ENCODE measurements at places on chromosomes 5 and 9.
A peak's percentile ranks its signal among the peaks of the same experiment; 100 is the strongest.

- no peak for DNase-seq
Measured at GRCh38 chr5:13878357-13878756, 66.1 kb downstream of the DNAH5 start.

DNA sequence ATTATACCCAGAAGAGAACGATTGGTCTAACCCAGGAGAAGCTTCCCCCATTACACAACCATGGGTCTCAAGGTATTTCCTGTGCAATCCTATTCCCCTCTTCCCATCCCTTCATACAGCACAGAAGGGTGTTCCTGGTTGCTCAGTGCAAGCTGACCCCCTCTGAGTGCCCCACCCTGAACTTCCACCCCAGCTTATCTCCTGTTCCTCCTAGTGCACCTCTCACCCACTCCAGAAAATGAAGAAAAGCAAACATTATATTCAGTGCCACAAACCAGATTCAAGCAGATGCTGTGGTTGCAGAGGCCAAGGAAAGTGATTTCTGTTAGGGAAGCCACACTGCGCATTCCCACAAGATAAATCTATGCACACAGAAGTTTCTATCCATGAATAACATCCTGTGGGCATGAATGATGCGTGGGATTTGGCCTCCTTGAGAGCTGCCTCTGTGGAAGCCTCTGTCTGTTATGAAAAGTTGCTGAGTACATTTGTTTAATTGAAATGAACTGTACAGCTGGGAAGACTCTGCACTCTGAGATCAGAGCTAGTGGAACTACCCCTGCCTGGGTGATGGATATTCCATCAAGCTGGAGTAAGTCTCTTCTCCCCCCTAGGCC is 2.2 kb upstream of the OR2S2 start:
- no peak for DNase-seq

GRCh38 chr9:132498531-132499210 is 83.7 kb upstream of the BARHL1 start:
- DNase-seq: no peak

DNA sequence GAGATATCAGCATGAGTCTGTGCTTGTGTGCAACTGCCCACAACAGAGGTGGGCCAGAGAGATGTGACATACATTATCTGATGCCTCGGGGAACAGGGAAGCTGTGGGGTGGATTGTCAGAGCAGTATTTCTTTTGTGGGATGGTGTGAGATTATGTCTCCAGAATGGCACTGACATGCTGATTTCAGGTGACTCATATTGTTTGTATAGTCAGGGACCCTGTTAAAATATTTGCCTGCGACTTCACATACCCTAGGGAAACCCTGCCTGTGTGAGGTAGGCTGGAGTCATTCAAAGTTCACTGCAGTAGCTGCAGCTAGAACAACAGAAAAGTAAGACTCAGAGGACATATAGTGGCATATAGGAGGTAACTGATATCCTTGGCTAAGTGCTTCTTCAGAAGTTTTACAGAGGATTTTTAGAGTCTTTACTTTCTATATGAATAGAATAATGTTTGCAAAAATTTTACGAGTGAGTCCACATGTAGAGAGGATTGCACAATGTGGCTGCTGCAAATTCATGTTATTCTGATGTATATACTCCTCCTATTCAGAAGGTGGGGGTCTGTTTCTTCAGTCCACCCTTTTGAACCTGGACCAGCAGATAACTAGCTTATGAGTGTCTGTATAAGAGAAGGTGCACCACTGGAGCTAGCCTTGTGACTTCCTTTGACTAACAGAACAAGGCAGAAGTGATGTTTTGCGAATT is 89.3 kb downstream of the MACIR start:
- no peak for DNase-seq

GRCh38 chr5:1380011-1380817 is 35.3 kb upstream of the CLPTM1L start:
- peak; percentile 27 for DNase-seq

- DNase-seq: no peak
Measured at GRCh38 chr9:110926828-110927487, 111.3 kb downstream of the LPAR1 start.

GRCh38 chr5:34632807-34633422 is 23.2 kb upstream of the RAI14 start:
- no peak for DNase-seq

DNA sequence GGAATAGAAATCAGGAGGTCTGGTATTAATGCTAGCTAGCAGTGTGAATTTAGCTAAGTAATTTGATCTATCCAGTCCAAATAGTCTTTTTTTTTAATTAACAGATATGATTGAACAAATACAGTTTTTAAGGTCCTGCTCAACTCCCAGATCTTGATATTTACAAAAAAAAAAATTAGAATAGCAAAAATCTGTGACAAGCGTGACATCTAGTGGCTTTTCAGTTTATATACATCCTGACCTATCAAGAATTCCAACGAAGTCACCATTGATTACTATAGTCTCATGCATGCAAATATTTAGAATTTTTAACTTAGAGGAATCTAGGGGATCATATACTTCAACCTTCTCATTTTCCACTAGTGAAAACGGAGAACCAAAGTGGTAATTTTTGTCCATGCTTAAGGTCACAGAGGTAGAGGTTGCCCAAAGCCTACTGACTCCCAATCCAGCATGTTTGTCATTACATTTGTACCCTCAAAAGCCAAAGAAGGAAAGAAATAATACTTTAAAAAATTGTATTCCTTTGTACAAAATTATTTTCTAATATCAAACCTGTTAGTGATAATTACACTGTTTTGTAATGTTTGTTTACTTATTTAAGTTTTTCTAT is 17.6 kb upstream of the TARS1 start:
- no peak for DNase-seq

DNA sequence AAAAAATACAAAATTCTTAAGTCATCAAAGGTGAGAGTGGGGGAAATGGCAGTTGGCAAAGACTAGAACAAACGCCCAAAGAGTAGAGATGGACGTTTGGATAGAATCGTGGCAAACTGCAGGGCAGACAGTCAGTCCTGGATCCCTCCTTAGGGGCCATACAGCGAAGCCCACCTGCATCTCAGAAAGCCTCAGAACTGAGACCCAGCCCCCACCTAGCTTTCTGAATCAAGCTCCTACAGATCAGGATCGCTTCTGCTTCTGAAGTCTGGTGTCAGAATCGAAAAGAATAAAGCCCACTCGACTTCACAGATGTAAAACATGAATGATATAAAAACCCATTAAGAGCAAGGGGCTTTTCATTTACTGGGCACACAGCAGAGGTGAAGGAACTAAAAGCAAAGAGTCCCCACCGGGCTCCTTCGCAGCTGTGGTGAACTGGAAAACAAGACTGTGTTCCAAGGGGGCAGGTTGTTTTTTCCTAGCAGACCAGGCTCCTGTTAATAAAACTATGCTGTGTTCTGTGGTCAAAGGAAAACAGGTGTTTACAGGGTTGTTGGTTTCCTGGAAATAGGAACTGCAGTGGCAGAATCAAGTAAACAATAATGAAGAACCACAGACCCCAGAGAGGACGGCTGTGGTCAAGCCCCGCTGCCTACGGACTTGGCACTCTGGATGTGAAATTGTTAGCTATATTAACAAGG is 91.8 kb downstream of the TLE1 start:
- no peak for DNase-seq

DNA sequence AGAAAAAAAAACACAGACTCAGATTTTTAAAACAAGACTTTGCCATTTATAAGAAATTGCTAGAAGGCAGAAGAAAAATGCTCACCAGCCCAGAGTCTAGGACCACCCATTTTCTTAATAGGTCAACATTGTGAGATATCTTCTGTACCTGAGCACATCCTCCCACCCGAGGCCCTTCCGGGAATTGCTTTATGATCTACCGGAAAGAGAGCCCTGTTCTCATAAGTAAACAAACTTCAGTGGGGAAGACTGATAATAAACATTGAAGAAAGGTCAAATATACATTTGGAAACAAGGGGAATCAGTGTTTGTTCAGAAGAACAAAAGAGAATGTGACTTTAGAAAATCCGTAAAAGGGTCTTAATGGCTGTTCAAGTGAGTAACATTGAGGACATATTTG is 44.4 kb downstream of the PRKACG start:
- no peak for DNase-seq

- DNase-seq: no peak
Measured at GRCh38 chr5:35675392-35675791, 57.7 kb downstream of the SPEF2 start.

DNA sequence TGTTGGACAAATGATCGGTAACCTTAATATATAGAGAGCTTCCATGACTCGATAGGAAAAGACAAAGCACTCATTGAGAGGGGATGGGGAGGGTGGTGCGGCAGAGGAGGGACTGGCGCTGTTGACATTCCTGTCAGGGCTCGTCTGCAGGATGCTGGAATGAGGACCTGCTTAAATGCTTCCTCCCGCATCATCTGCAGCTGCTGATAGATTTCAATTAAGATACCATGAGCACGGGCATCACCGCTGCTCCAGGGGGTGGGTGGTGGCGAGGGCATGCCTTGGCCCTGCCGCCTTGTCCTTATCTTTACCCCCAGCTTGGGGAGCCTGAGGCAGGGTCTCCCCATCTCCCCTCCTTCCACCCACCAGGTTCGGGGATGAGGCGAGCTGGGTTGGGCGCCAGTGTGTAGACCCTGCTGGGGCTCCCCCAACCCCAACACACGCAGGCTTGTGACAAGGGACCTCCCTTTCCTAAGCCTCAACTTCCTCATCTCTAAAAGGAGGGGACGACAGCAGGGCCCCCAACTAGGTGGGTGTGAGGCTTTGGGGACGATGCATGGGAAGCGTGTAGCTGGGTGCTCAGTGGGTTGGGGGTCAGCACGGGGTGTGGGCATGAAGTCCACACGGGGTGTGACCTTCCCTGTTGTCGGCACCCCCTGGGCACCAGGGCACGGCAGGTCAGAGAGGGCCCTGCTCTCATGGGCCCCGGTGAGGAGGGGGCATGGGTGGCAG is 11.7 kb upstream of the QRFP start:
- no peak for DNase-seq

DNA sequence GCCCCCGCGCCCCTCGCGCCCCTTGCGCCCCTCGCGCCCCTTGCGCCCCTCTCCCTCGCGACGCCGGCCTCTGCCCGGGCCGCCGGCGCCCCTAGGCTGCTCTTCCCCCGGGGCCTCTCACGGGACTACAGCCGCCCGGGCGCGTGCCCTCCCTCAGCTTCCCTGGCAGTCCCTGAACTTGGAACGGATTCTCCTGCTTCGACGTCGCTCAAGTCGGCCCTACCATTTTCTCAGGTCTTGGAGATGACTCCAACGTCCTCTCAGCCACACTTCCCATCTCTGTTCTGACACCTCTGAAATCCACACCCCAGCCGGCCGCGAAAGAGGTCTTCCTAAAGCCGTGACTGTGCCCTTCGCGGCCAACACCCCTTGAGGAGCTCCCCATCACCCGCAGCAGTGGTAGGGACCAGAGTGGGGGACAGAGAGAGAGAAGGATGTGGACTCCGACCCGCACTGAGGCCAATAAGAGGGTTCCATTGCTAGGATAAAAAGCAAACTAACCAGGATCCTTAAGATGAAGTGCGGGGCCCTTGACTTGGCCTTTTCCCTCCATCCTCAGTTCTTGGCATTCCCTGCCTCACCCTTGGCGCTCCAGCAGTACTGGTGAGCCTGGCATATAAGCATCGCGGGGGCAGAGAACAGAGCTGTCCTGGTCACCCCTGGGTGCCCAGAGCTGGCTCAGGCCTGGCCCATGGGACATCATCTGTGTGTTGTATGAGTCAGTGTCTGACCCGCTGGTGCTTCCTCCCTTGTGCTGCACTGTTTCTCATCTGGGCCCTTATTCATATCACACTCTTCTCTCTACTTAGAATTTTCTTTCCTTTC is 38.6 kb upstream of the GARNL3 start:
- DNase-seq: no peak

- DNase-seq: no peak
Measured at GRCh38 chr9:81375187-81376100, 313.9 kb downstream of the TLE1 start.

DNA sequence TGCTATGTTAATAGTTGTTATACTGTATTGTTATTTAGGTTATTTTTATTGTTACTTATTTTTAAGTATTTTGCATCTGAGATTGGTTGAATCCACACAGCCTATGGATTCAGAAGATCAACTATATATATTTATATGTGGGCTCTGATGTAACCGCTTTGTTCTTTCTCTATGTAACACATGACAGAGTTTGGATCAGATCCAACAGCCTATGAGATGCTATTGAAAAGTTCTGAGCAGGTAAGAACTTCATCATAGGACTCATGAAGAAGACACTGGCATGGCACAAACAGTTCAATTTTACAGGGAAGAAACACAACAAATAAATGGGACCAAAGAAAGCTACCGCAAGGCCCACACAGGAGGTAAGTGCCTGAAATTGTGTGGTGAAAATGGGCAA is 93.4 kb downstream of the GNAQ start:
- DNase-seq: no peak

DNA sequence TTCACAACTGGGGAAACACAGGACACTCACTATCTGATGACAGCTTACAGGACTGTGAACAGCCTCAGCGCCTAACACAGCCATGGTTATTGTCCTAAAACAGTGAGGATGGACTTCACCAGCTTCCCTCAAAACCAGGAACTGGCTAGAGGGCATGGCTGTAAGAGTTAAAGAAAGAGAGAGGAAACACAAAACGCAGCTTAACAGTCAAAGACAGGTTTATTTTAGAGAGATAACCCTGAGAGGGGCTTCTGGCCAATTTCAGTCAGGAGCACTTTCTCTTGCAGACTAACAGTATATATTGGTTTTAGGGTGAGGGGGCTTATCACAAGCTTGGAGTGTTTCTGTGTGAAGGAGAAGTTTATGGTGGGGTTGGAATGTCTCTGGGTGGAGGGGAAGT is 35.7 kb upstream of the RANBP17 start:
- no peak for DNase-seq

DNA sequence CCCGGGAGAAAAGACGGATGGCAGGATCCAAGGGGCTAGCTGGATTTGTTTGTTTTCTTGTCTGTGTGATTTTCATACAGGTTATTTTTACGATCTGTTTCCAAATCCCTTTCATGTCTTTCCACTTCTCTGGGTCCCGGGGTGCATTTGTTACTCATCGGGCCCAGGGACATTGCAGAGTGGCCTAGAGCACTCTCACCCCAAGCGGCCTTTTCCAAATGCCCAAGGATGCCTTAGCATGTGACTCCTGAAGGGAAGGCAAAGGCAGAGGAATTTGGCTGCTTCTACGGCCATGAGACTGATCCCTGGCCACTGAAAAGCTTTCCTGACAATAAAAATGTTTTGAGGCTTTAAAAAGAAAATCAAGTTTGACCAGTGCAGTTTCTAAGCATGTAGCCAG is 94.2 kb downstream of the SYK start:
- no peak for DNase-seq

- DNase-seq: no peak
Measured at GRCh38 chr5:142520885-142521284, 165.0 kb downstream of the FGF1 start.

DNA sequence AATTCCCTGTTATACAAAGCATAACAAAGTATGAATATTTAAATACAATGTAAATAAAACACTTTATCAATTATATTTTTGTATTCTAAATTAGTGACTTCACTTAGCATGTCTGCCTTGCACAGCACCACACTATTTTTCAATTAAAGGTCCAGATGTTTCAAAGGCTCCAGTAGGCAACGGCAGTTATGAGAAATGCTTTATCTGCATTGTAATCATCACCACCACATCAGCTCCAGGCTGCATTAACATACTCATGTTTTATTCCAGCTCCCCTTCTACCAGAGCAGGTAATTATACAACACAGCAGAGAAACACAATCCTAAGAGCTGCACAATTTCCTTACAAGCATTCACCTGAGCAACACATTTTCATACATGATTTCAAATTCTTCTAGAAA is 102.8 kb downstream of the MAPKAP1 start:
- no peak for DNase-seq
